ENCODE measurements at places on chromosomes 12 and 14. TPM values are rescaled to one million over a fixed set of nuclear protein-coding genes. Genes with fewer than 3 reads are reported as not detected.

The IFI27 gene
- total RNA-seq = 0.25 TPM

The MLXIP gene
- total RNA-seq = 23.5 TPM

The NRXN3 gene
- 1.1 TPM for total RNA-seq

The CCDC60 gene
- total RNA-seq = not detected

The ACOT2 gene
- 53.4 TPM for total RNA-seq

The SRRM4 gene
- not detected for total RNA-seq

The BDKRB2 gene
- total RNA-seq = 3.2 TPM

The KCNA5 gene
- not detected for total RNA-seq

The RGS6 gene
- total RNA-seq = not detected

The NYNRIN gene
- total RNA-seq = 0.16 TPM

The IL22 gene
- total RNA-seq = not detected

The VDR gene
- total RNA-seq = 3.6 TPM

The TSPAN8 gene
- total RNA-seq = 0.67 TPM

The LMO3 gene
- not detected for total RNA-seq

The CCDC177 gene
- not detected for total RNA-seq

The ARF6 gene
- total RNA-seq = 68.6 TPM

The NANOG gene
- total RNA-seq = not detected

The TAS2R43 gene
- total RNA-seq = not detected

The CD163L1 gene
- 0.53 TPM for total RNA-seq

The SERPINA10 gene
- total RNA-seq = not detected

The KLRC4 gene
- not detected for total RNA-seq

The TUNAR gene
- total RNA-seq = not detected

The AKAP5 gene
- total RNA-seq = 0.46 TPM

The GPR68 gene
- 0.12 TPM for total RNA-seq

The GPX2 gene
- total RNA-seq = 242 TPM

The MIP gene
- total RNA-seq = not detected

The A2M gene
- total RNA-seq = 0.57 TPM

The TXNDC16 gene
- total RNA-seq = 1.5 TPM

The MYBPC1 gene
- total RNA-seq = not detected

The HOXC13 gene
- total RNA-seq = 9.8 TPM

The GLS2 gene
- 0.09 TPM for total RNA-seq

The TAMALIN gene
- total RNA-seq = 0.17 TPM

The EXOC3L4 gene
- total RNA-seq = 2.0 TPM

The IRAK3 gene
- total RNA-seq = 0.14 TPM

The HVCN1 gene
- 0.70 TPM for total RNA-seq

The KRT73 gene
- not detected for total RNA-seq

The PRB4 gene
- total RNA-seq = not detected

The TDRD9 gene
- not detected for total RNA-seq

The ETFBKMT gene
- total RNA-seq = 0.64 TPM

The SLC7A7 gene
- total RNA-seq = 10.1 TPM

The CACNA1C gene
- total RNA-seq = not detected

The NTS gene
- 94.8 TPM for total RNA-seq

The KERA gene
- total RNA-seq = not detected

The ADAM21 gene
- 0.07 TPM for total RNA-seq

The EIF5 gene
- total RNA-seq = 280 TPM

The RERG gene
- 0.22 TPM for total RNA-seq

The GPR65 gene
- total RNA-seq = not detected

The SIX6 gene
- total RNA-seq = not detected

The ACRBP gene
- 0.37 TPM for total RNA-seq

The NOVA1 gene
- total RNA-seq = 5.3 TPM

The KLRG1 gene
- total RNA-seq = 1.8 TPM

The SERPINA5 gene
- 0.33 TPM for total RNA-seq

The ANKRD33 gene
- 0.24 TPM for total RNA-seq

The MAPKAPK5 gene
- 58.2 TPM for total RNA-seq

The YARS2 gene
- total RNA-seq = 29.8 TPM
